Suppressor macrophage (primary cell): ENCODE measurements at places on chromosomes 2 and 18.

DNA sequence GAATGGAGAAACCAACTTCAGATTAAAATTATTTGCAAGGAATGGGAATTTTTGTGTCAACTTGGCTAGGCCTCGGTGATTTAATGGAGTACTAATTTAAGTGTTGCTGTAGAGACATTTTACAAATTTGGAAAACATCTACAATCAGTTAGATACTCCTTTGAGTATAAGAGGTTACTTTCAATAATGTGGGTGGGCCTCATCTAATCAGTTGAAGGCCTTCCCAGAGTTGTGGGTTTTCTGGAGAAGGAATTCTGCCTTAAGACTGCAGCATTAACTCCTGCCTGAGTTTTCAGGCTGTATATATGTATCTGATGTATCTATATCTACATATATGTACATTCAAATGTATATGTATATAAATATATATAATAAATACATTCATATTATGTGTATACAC, 47.6 kb upstream of the ABCA12 start:
- DNase-seq, result no peak

DNA sequence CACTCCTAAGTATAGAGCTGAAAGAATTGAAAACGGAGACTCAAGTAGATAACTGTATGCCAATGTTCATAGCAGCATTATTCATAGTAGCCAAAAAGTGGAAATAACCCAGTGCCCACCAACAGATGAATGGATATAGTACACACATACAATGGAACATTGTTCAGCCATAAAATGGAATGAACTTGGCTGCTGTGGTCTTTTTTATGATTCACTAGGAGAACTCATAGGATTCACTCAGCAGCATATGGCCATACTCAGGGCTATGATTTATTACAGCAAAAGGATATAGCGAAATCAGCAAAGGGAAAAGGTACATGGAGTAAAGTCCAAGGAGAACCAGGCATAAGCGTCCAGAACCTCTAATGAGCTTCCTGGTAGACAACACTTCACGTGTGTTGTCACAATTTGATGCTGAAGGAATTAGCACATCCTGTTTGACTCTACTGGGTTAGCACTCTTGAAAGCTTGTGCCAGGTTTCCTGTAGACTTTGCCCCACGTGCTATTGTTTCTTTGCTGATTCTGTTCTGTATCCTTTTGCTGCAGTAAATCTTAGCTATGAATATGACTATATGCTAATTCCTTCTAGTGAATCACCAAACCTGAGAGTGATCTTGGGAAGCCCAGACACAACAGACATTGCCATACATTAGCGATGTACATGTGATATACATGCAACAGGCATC, 15.7 kb downstream of the SPC25 start:
- no peak for DNase-seq

- no peak for DNase-seq
These were observed 4.2 kb downstream of the ZNF385B start for GRCh38 chr2:179857236-179857635.

DNA sequence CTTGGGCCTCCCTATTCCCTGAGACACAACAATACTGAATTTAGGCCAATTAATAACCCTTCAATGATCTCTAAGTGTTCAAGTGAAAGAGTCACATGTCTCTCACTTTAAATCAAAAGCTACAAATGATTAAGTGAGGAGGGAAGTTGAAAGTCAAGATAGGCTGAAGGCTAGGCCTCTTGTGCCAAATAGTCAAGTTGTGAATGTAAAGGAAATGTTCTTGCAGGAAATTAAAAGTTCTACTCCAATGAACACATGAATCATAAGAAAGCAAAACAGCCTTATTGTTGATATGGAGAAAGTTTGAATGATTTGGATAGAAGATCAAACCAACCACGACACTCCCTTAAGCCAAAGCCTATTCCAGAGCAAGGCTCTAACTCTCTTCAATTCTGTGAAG, 286.9 kb downstream of the MEIS1 start:
- DNase-seq, result no peak

DNA sequence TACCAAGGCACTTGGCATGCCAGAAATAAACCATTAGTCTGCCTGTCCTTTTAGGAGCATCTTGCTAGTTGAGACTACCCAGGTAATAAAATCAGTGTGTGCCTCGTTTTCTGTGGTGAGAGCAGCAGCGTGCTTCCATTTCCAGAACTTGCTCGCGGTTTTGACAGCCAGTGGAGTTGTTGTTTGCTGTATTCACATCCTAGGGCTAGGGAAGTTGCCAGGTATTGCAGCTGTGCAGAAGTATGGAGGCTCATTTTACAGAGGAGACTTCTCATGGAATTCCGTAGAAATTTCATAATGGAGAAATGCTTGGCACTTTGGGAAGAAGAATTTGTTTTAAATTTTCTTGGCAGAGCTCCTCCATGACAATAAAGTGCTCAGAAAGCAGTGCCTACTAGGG, 1355.1 kb upstream of the ZEB2 start:
- DNase-seq, result no peak

DNA sequence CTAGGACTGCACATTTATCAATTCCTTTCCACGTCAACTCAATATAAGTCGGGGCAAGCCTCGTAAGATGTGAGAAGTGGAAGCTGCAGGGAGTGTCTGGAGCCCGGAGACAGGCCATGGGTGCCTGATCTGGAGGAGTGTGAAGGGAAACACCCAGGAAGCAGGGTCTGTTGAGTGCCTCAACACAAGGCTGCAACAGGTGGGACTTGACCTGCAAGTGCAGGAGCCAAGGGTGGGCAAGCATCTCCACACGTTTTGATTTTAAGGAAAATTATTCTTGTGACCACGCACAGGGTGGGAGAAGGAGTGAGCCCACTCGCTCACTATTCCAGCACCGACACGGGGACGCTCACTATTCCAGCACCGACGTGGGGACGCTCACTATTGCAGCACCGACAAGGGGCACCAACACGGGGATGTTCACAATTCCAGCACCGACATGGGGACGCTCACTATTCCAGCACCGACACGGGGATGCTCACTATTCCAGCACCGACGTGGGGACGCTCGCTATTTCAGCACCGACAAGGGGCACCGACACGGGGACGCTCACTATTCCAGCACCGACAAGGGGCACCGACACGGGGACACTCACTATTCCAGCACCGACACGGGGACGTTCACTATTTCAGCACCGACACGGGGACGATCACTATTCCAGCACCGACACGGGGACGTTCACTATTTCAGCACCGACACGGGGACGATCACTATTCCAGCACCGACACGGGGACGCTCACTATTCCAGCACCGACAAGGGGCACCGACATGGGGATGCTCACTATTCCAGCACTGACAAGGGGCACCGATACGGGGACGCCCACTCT, 197.3 kb downstream of the EIPR1 start:
- DNase-seq, result no peak

DNA sequence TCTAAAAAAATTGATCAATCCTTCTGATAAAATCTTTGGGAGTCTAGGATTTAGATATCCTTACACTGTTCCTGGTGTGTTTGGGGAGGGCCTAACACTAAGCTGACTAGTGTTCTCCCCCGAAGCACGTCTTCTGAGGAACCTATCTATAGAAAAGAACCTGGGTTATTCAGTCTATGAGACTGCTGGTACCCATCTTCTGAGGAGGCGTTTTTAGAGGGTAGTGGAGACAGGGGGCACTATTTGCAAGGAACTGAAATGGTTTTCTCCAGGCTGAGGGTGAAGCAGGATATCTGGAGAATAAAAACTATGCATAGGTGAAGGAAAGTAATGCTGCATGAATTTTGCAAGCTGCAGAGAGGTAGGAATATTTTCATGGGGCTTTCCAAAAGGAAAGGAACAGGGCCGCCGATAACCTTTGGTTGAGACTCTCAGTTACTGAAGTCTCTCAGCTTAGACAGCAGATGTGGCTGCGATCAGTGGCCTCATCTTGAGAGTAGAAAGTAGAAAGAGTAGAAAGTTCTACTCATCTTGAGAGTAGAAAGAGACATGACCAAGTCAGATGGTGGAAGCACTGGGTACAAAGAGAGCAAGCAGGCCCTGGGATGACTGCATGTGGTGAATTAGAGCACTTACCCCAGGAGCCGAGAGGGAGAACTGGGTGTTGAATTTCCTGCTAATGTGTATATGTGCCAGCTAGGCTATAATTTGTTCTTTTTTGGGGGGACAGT, 31.8 kb upstream of the KCNE4 start:
- no peak for DNase-seq

DNA sequence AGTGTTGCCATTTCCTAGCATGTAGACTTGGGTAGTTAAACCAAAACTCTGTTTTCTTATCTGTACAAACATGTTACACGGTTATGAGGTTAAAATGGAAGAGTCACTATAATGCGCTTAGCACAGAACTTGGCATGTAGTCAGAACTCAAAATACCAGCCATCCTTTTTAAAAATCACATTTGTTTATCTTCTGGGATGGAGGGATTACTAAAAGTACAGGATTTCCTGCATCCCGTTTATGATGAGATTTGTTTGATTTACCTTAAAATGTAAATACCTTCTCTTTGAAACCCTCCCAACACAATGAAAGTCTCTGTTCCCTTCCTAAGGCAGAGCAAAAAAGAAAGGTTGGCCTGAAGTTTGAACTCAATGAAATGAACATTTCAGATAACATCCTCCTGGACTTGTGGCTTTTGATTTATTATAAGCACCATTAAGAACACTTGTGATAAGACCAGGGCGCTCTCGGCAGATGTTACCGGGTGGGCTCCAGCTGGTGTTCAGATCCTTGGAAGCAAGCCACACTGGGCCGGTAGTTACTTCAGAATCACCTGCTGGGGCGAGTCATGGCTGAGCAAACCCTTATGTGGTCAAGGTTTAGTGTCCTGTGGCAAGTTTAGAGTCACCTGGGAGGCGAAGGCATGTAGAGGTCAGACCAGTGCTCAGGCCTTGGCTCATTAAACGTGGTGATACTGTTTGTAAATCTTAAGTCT, 105.7 kb downstream of the MGAT5 start:
- no peak for DNase-seq

- no peak for DNase-seq
These were observed 292.3 kb downstream of the ALPK2 start for GRCh38 chr18:58336605-58337004.

DNA sequence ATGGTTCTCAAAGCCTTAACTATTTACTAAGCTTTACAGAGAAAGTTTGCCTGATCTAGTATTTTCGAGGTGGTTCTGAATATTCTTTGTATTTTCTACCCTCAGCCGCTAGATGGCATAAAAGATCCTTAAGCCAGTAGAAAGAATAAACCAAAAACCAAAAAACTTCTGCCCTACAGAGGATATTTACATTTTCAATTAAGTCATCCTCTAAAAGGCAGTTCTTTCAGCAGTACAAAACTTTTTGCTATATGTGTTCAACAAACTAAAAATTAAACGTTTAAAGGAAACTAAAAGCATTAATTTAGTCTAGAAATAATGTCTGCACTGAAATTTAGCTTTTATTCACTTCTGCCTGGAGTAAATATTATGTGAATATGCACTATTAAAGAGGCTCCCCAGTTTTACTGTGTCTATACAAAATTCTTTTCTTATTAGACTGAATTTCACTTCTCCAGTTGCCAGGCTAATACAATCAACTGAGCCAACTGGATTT, 297.5 kb downstream of the PIEZO2 start:
- DNase-seq, result peak; percentile 82

- DNase-seq, result no peak
These were observed 2187.6 kb upstream of the CELF4 start for GRCh38 chr18:39753178-39753577.

DNA sequence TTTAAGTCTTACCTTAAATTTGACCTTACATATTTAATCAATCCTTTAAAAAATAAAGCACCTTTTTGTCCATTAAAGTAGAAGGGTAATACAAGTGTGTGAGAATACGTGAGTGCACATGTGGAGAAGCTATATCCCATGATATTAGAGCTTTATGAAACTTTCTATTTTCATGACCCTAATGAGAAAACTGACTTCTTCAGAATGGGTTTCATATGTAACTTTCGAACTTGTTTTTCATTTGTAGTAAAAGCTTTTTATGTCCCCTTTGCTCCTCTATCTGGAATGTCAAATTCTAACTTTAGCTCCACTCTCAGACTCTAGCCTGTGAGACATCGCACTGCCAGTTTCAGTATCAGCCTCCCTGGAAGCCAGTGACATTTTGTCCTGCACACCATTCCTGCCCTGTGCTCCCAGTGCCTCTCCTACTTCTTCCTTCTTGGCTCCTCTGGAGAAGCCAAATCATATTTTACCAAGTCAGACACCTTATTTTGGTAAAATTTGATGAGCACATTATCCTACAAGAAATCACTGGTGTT, 42.0 kb downstream of the MAPRE2 start:
- no peak for DNase-seq

DNA sequence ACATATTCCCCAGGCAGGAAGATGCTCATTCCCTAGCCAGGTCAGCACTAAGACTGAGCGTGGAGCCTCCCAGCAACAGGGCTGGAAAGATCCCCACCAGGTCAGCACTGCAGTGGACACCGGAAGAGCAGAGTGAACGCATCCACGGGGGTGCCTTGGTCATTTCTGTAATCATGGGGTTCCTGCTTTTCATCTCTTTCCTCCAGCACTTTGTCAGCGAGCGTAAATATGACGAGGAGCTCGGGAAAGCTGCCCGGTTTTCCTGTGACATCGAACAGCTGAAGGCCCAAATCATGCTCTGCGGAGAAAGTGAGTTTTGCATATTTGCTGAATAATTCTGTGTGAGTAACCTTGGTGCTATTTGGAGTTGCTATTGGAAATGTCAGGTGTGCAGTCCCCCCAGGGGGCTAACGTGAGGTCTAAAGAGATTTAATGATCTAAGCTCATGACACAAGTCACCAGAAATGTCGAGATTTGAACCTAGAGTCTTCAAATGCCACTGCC, 40.1 kb downstream of the KCTD18 start:
- no peak for DNase-seq

- no peak for DNase-seq
These were observed 20.1 kb downstream of the TANC1 start for GRCh38 chr2:158988501-158988900.

DNA sequence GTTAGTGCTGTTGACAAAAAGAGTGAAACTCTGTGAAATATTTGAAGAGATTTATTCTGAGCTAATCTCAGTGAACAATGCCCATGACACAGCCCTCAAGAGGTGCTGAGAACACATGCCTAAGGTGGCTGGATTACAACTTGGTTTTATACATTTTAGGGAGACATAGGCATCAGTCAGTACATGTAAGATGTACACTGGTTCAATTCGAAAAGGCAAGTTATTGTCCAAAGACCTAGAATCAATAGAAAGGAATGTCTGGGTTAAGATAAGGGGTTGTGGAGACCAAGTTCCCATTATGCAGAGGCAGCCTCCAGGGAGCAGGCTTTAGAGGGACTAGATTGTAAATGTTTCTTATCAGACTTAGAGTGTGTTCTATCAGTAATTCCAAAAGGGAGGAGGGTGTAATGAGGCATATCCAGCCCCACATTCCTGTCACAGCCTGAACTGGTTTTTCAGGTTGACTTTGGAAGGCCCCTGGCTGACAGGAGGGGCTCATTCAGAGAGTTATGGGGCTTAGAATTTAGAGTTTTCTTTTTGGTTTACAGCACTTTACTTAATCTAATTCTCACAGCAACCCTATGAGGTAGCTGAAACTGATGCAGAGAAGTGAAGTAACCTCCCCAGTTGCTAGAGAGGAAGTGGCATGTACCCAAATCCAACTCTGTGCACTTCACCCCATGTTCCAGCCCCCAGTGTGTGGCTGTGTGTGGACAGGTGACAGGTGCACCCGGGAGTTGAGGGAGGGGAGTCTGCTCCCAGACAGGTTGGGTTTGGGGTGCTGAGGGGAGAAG, 28.3 kb upstream of the ASAP2 start:
- DNase-seq, result peak; percentile 56

GRCh38 chr18:8911408-8912340, 190.8 kb upstream of the NDUFV2 start:
- no peak for DNase-seq
